Activated T-helper 1 cell treated with anti-CD3 and anti-CD28 coated beads, Interleukin-2, amount 50 U/mL, for 16 hours (primary cell): ENCODE measurements at places on chromosomes 13 and 19.

DNA sequence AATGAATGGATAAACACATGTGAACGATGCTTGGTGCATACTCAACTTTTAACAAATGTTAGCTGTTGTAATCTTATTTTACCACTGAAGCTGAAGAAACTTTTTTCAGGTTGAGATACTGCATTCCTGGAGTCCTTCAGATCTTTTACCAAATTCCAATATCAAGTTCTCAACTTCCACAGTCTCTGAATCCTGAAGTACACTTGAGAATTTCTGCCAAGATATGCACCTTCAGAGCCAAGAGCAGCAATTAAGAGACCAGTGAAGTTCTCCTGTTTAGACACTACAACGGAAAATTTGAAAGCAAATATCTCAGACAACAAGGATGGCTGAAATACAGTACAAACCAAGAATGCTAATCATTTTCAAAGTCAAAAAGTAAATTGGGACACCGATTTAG lies 84.6 kb upstream of the MTIF3 start:
- DNase-seq = no peak

GRCh38 chr19:41918653-41919244 lies 9.5 kb downstream of the ERFL start:
- DNase-seq = no peak

DNA sequence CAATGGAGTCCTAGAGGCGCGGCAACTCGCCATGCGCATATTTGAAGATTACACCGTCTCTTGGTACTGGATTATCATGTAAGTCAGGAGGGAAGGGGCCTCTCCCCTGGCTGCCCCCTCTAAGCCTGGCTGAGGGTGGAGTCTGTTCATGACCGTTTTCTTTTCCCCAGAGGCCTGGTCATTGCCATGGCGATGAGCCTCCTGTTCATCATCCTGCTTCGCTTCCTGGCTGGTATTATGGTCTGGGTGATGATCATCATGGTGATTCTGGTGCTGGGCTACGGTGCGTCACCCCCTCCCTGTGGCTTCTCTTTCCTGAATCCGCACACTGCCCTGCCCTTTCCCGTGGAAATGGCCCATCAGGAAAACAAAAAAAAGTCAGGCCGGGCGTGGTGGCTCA lies 6.5 kb downstream of the SLC44A2 start:
- DNase-seq = no peak

GRCh38 chr19:15551293-15552004 lies 43.1 kb downstream of the CYP4F22 start:
- DNase-seq = peak; percentile 55

- no peak for DNase-seq
These were observed 1.3 kb downstream of the RPS16 start for GRCh38 chr19:39434123-39435076.
